NCI-H146 (cell line): ENCODE measurements at places on chromosomes 13 and 19.

DNA sequence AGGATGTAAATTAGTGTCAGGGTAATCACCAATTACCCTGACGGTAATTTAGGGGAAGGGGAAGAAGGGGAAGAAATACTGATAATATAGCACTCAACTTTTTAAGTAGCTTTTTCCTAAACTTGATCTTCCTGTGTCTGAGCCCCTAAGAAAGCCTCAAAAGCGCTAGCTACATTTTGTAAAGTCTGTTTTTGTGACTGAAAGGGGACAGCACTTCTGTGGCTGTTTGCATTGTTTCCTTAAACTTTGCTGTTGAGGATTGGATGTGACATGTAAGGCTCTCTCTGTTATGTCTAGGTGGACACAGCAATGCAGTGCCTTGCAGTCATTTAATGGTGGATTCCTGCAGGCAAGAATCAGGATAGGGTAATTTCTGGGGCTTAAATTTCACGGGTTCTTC, 42.8 kb downstream of the SPATA13 start:
- DNase-seq = no peak

DNA sequence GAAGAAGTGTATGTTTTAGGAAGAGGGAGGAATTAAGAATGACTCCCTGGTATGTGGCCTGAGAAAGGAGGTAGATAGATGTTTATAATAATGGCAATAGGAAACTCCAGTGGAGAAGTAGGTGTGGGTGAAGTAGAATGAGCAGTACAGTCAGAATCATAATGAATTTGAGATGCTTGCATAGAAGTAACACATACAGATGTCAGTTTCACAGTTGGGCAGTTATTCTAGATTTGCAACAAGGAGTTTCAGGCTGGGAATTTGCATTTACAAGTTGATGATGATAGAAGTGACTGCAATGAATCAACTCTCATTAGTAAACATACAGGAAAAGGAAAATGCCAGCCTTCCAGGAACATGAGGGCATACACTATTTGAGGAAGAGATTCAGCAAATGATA, 149.0 kb downstream of the SLITRK1 start:
- no peak for DNase-seq

DNA sequence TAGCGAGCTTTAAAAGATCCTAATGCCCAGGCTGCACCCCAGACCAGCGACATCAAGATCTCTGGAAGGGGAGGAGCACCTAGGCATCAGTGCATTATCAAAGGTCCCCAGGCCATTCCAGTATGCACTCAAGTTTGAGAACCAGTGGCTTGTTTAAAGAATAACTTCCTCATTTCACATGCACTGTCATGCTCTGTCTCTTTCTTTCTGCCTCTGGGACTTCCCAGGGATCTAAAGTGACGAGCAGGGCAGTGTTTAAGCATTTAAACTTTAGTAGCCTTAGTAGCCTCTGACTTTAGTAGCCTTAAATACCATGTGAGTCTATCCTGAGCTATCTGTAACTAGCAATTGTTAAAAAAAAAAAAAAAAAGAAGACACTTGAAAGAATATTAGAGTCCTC, 8.9 kb upstream of the FARP1 start:
- no peak for DNase-seq

DNA sequence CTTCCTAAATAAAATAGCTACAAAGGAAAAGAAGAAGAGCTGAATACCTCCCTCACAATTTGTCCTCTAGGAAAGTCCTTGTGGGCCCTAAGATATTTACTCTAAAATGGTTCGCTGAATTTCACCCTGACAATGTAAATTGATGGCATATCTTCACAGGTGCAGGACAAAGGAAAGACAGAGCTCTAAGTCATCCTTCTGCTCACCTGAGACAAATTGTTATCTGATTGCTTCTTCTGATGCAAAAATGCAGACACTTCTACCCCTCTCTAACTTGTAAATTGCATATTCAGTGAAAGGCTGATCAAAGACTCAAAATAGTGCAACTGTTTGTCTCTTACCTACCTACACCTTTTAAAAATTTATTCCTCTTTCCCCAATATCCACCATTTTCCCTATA, 747.2 kb upstream of the PRR20A start:
- DNase-seq = no peak

DNA sequence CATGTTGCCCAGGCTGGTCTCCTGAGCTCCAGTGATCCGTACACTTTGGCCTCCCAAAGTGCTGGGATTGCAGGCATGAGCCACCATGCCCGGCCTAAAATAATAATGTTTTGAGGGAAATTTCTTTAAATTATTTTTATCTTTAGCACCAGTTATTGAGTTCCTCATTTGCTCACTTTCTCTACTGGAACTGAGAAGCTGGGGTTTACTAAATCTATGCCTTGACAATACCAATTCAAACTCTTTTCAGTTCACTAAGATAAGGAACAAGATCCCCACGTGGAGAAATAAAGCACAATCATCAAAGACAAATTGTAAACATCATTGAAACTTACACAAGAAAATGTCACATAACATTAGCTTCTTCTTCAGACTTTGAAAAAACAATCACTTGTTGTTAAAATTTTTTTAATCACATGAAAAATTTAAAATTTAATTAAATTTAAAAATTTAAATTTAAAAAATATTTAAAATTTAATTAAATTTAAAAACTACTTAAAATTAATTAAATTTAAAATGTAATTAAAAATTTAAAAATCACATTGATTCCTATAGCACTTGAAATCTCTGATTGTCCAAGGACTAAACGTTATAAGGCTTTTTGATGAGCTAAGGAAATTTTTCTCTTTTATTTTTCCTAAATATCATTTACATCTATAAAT, 25.2 kb upstream of the XPO4 start:
- DNase-seq = no peak

GRCh38 chr13:52804202-52804641, 44.2 kb downstream of the PCDH8 start:
- DNase-seq = no peak

GRCh38 chr13:27011661-27012060, 159.9 kb downstream of the USP12 start:
- DNase-seq = no peak

DNA sequence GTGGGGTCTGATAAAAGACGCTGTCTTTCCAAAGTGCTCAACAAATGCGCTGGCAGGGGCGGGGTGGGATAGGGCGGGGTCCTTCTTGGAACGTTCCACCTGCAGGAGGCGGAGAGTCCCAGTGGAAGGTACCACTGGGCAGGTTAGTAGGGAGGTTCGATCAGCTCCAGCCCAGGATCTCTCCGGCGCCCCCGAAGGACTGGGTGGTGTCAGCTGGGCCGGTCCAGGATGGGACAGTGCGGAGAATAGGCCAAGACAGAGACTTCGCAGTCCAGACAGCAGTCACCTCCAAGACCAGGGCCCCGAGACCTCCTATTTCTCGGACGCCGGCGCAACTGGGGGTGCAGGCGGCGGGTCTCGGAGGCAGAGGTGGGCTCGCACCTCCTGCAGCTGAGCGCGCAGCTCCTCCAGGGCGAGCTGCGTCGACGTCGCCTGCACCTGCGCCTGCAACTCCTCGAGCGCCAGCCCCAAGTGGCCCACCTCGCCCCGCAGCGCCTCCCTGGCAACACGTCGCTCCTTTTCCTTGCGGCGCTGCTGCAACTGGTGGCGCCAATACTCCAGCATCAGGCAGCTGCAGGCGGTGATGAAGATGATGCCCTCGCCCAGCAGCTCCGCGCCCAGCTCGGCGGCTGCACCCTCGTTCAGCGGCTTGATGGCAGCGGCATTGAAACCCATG, 21.6 kb downstream of the VASP start:
- DNase-seq = peak; percentile 90

DNA sequence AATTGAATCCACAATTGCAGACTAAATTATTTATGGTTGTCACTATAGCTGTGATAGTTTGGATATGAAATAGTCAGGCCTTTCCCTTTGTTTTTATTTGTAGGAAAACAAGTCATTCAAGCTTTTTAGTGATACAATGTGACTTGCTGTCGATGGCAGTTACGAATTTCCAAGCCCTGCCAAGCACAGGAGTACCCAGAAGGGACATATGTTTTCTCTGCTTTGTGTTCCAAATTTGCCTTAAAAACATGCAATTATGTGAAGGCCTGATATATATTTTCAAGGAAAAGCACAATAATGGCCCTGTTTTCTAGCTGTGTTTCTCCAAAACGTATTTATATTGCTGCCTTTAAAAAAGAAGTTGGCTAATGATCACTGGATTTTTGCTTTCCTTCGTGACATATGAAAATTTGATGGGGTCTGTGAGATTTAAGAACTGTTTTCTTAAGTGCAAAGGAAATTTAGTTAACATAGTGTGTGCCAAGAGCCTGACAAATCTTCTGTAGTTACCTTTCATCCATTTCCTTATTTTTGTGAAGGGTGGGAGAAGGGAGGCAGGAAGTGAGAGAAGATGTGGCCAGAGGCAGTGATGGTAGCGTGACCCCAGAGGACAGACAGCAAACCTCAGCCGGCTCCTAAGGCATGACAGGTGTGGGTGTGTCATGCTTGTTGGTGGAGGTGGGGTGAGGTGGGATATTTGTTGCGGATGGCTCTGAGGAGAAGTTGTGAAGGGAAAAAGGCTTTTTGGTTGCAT, 79.6 kb downstream of the TEX26 start:
- no peak for DNase-seq

GRCh38 chr13:24684600-24684998, 4.4 kb downstream of the ATP12A start:
- DNase-seq = no peak

- DNase-seq = no peak
Observed at GRCh38 chr13:101575581-101575980, 123.1 kb downstream of the ITGBL1 start.

GRCh38 chr19:4776436-4777211, 14.9 kb upstream of the FEM1A start:
- DNase-seq = no peak

- DNase-seq = no peak
Observed at GRCh38 chr19:42129399-42130253, 2.6 kb downstream of the POU2F2 start.

GRCh38 chr19:57165846-57166245, 1.4 kb downstream of the DUXA start:
- no peak for DNase-seq

GRCh38 chr13:106493533-106494220, 41.8 kb downstream of the EFNB2 start:
- DNase-seq = no peak

GRCh38 chr19:51226067-51226466, 1.2 kb downstream of the CD33 start:
- DNase-seq = no peak

GRCh38 chr13:77741597-77741972, 44.1 kb downstream of the SLAIN1 start:
- no peak for DNase-seq

DNA sequence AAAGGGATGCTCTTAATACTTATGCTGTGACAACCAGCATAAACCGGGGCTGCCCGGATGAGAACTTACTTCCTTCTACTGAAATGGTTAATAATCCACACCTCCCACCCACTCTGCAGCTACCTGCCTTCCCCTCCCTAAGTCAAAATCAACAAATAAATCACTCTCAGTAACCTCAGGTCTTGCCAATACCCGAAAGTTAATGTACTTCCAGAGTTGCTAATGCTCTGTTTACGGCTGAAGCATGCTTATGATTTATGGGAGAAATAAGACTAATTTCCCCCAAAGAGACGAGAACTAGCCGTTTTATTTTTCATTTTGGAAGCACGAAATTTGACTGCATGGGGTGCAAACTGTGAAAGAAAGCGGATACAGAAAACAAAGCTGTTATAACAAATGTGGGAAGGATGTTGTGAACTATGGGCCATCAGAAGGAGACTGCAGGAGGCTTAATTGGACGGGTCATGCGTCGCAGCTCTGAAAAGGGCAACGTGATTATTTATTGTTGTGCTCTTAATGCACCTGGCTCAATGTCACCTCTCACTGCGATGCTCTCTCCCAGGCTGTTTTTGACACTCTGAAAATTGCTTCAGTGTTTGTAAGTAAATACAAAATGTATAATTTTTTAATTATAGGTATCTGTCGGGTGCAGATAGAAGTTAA, 114.0 kb upstream of the SLC7A1 start:
- DNase-seq = peak; percentile 62

- DNase-seq = no peak
Observed at GRCh38 chr19:46000491-46001246, 5.4 kb downstream of the CCDC61 start.

- no peak for DNase-seq
Observed at GRCh38 chr19:7769171-7769570, 6.1 kb downstream of the CLEC4M start.

- DNase-seq = no peak
Observed at GRCh38 chr13:63643543-63643942, 2227.9 kb upstream of the PCDH20 start.

- no peak for DNase-seq
Observed at GRCh38 chr19:12270854-12271253, 23.8 kb downstream of the ZNF44 start.

DNA sequence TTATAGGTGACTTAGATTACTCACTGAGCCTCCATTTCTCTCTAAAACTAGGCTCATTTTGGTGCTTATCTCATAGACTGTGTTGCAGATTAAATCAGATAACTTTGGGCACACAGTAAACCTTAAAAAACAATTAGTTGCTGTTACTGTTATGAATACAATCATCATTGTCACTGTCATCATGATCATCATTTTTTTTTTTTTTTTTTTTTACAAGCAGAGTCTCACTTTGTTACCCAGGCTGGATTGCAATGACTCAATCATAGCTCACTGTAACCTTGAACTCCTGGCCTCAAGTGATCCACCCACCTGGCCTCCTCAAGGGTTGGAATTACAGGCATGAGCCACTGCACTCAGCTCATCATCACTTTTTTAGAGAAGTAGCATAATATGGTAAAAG, 60.0 kb downstream of the VWA8 start:
- DNase-seq = no peak

DNA sequence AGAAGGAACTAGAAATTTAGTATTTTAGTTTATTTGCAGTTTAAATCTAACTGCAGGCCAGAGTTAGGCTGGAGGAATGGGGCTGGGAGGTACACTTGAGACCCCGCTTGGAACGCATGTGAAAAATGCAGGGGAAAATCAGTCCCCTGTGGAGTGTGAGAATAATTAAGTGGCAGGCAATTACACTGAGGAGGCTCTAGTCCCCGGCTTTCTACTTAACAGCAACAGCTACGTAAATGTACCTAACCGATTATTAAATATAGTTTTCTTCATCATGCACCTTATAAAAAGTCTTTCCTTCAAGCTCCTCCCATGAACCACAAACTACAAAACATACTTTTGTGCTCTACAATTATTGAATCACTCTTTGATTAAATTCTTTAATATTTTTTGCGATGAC, 804 bp downstream of the ZNF708 start:
- peak; percentile 72 for DNase-seq

GRCh38 chr19:19133985-19134384, 4.3 kb downstream of the TMEM161A start:
- no peak for DNase-seq

- no peak for DNase-seq
Observed at GRCh38 chr19:11247391-11247790, 8.0 kb downstream of the ANGPTL8 start.

- no peak for DNase-seq
Observed at GRCh38 chr19:31013384-31014020, 335.7 kb downstream of the TSHZ3 start.

- DNase-seq = no peak
Observed at GRCh38 chr13:28568286-28568685, 73.4 kb upstream of the FLT1 start.

DNA sequence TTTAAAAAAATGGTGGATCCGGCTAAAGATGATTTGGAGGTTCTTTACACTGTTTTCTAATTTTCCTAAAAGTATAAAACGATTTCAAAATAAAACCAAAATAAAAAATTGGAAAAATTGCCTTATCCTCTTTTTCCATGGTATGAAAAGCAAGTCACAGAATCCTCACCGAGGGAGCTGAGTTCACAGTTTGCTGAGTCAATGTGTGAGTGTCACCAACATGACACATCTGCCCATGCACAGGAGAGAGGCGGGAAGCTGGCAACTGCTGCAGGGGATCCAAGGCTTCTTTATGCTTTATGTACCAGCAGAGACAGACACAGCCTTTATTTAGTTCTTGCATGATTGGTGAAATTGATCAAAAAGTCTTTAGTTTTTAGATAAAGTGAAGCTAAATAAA, 157.8 kb downstream of the TNFSF13B start:
- no peak for DNase-seq
